Retina (tissue), 1 donor: ENCODE measurements at places on chromosomes 2 and 18.

GRCh38 chr2:102509749-102510148 is 36.7 kb downstream of the SLC9A4 start:
- no peak for DNase-seq

- no peak for DNase-seq
Observed at GRCh38 chr2:181907057-181907456, 15.5 kb downstream of the ITPRID2 start.

GRCh38 chr2:36780231-36780839 is 83.8 kb downstream of the VIT start:
- DNase-seq = peak; percentile 54

GRCh38 chr2:69565431-69565839 is 78.1 kb downstream of the AAK1 start:
- DNase-seq = peak; percentile 54

DNA sequence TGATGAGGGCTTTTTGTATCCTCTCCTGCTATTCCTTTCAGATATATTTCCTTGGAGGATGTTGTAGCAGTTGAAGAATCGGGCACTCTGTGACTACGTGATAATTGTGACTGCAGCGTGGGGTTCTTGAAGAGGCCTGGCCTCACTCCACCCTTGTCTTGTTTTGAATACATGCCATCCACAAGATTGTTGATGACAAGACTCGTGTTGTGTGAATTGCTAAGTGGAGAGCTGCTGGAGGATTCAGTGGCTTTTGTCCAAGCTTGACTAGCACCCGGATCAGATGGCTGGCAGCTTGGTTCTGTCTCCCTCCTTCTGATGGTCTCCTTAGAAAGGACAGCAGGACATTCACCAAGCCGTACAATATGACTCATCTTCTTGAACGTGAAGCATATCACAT is 146.9 kb downstream of the DAW1 start:
- DNase-seq = no peak

- DNase-seq = no peak
Observed at GRCh38 chr2:100846716-100847115, 26.8 kb downstream of the NPAS2 start.

DNA sequence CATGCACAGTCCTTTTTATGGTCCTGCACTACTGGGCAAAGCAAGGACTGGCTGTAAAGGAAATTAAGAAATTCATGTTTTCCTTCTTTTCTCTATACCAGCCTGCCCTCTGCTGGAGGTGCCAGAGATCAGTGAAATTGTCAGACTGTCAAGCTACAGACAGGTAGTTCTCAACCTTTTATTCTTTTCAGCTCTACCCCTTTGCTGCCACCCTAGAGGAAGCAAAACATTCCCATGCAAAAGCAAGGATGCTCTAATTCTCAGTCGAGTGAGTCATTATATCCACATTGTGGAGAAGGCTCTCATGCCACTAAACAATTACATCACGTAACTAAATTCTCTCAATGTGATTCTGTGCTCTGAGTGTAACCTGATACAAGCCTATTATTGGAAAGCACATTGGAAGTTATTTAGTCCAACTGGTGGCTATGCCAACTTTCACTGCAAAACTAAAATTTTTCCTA is 25.0 kb upstream of the RAPGEF4 start:
- peak; percentile 28 for DNase-seq

DNA sequence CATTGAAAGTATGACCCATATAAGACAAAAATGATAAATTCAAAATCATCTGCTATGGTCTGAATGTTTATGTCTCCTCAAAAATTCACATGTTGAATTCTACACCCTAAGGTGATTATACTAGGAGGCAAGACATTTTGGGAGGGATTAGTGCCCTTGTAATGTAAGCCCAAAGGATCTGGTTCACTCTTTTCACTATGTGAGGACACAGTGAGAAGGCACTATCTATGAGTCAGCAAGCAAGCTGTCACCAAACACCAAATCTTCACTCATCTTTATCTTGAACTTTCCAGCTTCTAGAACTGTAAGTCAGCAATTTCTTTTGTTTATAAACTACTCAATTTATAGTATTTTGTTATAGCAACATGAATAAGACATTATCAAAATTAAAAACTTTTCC is 284.7 kb upstream of the ZC3H15 start:
- no peak for DNase-seq

DNA sequence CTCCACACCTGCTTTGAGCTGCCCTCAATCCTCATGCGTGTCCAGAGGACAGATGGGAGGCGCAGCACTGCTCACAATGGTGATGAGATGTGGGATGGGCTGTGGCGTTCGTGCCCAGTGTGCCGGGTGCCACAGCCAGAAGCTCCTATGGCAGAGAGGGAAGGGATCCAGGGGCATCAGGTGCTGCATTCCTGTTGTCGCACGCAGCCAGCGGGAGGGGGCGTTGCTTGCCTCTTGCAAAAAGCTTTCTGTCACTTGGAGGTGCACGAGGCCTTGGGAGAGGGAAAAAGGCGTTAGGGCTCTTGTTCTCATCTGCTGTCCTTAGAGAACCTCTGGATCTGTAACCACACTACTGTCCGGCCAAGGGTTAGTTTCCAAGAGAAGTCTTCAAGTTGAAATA is 29.2 kb upstream of the ALLC start:
- no peak for DNase-seq

GRCh38 chr2:122851161-122851560 is 1095.7 kb downstream of the TSN start:
- no peak for DNase-seq

DNA sequence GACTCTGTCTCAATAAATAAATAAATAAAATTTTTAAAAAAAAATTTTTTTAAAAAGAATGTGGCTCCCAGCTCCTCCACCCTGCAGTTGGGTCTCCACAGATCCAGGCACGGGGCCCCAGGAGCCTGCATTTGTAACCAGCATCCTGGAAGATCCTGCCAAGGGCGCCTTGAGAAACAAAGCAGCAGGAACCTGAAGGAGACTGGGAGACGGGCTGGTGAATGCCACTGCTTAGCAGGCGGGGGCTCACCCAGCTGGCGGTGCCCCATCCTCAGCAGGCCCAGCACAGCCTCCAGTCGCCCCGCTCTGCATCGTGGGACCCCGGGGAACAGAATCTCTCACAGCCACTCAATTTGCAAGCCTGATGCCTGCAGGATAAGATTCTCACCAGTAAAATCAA is 187.5 kb upstream of the SALL3 start:
- DNase-seq = no peak

DNA sequence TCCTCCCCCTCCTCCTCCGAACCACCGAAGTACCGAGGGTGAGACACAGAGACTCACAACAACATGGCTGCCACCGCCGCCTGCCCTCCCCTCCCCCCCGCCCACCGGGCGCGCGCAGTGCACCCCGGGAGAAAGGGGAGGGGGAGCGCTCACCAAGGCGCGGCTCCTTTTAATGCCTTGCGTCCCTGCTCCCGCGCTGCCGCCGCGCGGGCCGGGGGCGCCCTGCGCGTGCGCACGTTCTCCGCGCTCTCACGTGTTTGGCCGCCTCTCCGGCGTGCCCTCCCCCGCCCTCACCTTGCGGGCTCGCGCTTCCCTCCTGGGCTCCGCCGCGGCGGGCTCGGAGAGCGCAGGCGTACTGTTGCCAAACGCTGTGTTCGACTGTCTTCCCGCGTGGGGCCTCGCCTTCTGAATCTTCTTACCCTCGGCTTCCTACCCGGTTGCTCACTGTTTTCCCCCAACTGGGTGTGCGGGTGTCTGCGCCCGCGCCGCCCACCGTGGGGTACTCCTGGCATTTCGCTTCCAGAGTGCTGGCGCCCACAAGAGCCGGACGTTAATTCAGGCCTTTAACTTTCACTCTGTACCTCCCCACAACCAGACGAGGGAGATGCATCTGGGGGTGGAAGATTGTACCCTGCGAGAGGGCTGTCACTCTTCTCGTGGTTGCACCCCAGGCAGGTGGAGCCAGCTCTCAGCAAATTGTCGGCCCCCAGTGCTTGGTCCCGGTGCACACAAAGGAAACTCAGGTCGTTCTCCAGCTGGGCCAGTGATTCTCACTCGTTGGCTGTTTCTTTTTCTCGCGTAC is at the start of gene PUM2:
Gene PUM2 (minus strand): TSS at position 92 of the 802 bp plus-strand sequence. CDS start 23,484 bp downstream, outside the sequence.
- peak; percentile 98 for DNase-seq

- peak; percentile 50 for DNase-seq
Observed at GRCh38 chr2:121519732-121520640, 10.7 kb upstream of the RNU4ATAC start.

GRCh38 chr2:188788621-188789020 is 185.6 kb upstream of the COL3A1 start:
- DNase-seq = no peak

DNA sequence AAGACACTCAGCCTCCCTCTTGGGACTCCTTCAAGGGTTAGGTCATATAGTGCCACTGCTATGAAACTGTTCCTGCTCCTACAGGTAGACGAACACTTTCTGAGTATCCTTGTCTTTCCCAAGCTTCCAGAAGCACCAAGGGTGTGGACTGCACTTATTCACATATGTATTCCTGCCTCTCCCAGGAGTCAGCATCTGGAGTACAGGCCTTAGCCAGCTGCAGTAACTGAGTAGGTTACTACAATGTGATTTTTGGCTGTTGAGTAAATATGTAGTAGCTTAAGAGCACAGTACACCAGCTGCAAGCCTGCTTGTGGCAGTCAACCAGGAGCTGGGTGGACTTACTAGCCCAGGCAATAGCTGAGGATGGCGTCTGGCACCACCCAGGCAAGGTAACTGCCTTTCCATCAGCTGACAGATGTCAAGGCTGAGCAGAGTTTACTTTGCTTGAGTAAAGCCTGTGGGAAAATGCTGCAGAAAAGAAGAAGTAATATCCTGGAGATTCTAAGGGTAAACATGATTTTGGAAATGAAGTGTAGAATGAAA is 14.0 kb upstream of the SCLY start:
- DNase-seq = no peak

DNA sequence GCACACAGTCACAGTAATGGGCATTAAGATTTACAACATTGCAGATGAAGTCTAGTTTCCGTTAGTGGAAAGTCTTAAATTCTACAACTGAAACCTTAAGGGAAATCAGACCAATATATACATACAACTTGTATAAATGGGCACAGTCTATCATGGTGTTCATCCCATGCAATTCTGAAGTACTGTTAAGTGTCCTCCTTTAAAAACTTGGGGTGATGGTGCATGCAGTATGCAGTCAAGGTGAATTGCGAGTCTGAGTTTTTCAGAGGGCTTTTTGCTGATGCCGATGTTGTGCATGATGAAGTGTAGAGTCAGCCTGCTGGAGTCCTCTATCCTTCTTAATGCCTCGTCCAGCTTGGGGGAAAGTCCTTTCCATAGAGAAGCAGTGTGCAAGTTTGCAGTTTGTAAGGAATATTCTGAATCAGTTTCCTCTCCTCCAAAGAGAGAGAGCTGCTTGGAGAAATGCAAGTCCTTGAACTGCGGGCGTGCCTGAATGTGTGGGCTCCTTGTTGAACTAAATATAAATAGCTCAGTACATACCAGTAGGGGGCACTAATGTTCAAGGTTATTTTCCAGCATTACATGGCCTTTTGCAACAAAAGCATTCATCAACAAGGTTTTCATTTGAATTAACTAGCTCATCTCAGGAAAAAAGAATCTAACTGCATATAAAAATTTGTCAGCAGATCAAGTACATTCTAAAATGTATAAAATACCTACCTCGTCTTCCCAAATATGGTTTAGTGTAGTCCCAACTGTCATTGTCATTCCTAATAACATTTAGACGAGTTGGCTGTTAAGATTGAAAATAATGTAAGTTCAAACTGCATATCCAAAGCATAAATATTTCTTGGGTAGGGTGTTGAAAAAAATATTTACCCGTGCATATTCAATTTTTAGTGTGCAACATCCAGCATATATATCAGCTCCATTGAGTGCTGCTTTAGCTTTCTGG is 21.3 kb downstream of the HNRNPLL start:
- peak; percentile 63 for DNase-seq

DNA sequence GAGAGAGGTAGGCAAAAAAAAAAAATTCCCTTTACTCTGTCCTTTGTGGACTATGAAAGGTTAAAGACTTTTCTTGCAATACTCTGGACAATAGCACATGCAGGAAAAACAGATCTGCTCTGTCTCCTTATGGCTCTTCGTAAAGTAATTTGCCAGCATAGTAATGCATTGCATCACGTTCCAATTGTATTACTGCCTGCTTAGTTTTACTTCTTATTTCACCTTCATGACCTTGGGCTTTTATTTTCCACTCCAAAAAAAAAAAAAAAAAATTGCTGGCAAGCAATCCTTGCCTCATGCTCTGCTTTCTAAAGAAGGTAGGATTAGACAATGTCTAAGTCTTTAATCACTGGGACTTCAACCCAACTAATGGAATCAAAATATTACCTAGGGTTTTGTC is 1802.7 kb downstream of the SUCLG1 start:
- no peak for DNase-seq

DNA sequence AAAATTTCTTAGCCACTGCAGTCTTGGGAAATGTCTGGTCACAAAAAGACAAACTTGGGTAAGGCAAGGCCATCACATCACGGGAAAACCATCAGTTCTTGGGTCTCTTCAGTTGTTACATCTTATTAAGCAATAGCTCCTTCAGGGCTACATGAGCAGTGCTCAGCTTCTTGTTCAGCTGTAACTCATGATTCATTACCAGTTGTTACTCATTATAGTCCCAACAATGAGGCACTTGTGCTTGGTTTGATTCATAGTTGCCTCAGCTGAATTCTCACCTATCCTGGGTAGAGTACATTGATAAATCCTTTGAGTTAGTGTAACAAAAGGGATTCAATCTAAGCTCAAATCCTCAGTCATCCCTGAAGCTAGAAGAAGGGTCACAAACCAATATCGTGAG is 102.4 kb upstream of the DCC start:
- DNase-seq = no peak

GRCh38 chr2:178418426-178418825 is 32.5 kb downstream of the PRKRA start:
- DNase-seq = no peak

DNA sequence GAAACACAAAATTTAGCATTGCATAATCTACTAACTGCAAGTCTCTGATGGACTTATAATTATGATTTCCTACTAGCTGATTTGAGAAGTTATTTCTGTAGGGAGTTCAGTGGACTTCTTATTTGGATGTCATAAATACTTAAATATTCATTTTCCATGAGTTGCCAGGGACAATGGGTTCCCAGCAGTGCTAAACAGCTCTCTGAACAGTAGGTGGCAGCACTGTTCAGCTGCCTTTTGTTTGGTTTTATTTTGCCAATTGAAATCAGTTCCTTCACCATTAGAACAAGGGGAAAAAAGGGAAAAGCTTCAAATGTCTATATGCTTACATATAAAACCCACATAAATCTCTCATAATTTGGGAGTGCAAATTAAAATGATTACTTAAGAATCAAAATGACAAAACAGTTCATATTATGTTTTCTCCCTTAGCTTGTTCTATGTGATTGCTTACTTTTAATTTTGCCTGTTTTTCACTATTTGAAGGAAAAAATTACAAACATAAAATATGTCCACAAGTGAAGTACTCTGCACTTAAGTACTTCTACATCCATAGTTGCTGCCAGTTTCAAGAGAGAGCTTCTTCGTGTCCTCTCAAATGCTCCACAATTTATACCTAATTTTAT is 898.9 kb downstream of the CPS1 start:
- peak; percentile 80 for DNase-seq

DNA sequence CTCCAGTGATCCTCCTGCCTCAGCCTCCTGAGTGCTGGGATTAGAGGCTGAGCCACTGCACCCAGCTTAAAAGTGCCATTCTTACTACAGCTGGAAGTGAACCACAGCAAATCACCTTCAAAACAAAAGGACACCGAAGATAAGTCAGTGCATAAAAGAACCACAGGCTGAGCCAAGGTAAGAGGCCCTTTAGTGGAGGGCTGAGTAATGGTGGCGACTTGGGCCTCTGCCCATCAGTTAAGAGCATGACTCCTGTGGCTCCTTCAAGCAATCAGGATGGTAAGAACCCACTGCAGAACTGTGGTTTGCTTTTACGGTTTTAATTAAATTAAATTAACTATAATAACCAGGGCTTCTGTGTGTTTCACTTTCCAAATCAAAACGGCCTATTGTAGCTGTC is 75.1 kb downstream of the CTAGE1 start:
- no peak for DNase-seq

- no peak for DNase-seq
Observed at GRCh38 chr2:27007416-27008374, 25.1 kb upstream of the TMEM214 start.
